Hippocampal formation (tissue), 2 donors: ENCODE measurements at places on chromosomes 5 and 9.

GRCh38 chr9:122337556-122337929 lies 33.3 kb upstream of the PTGS1 start:
- no peak for DNase-seq

- DNase-seq: no peak
Measured at GRCh38 chr9:38765101-38765500, 45.2 kb upstream of the FAM240B start.

DNA sequence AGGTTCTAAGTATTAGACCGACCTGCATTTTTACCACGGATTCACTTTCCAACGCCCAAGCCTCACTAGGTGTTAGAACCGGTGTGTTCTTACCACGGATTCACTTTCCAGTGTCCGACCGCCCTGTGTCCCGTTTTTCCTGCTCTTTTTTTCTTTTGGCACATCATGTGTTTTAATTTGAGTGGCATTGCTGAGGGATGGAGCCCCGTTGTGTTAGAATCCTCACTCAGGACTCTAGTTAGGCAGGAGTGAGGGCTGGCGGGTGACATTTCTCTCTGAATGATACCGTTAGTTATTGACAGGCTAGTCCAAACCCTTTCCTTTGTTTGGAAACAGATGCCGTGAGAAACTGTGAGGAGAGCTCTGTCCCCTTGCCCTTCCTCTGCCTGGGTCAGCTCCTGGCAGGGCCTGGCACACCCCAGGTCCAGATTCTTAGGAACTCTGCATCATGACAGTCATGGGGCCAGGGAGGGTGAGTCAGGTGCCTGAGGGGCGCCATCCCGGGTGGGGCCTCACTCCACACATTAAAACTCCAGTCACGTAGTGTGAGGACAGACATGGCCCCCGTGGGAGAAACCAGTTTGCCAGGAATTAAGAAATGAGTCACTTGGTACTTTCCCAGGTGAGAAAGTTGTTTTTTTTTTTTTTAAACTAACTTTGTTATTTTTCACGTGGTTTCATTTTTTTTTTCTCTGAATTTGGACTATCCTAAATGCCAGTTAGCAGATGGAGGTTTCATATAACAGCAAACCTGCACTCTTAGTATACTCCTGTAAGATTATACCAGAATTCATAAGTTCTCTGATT lies 15.8 kb downstream of the EXOC3 start:
- no peak for DNase-seq

DNA sequence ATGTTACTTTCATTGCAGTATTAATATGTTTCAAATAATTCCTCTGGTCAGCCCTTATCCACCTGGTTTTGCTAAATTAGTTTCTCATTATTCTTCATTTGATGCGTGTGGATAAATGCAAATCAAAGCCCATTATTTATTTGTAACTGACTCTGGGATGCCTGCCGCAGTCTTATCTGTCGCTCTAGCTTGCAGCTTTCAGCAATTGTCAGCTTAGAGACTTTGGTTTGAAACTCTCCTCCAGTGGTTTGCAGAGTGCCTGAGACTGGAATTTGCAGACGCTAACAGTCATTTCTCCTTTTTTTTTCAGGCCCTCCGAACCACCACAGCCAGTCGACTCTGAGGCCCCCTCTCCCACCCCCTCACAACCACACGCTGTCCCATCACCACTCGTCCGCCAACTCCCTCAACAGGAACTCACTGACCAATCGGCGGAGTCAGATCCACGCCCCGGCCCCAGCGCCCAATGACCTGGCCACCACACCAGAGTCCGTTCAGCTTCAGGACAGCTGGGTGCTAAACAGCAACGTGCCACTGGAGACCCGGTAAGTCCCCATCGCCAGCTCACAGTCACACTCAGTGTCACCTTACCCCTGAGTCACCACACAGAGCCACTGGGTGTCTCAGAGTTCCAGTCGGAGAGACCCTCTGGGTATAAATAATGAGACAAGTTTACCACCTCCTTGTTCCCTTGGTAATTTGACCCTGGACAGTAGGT lies 339.0 kb upstream of the WWC1 start:
- DNase-seq: no peak

- DNase-seq: no peak
Measured at GRCh38 chr9:31030741-31031202, 1353.7 kb upstream of the ACO1 start.

- no peak for DNase-seq
Measured at GRCh38 chr5:164627021-164627420, 1121.6 kb downstream of the MAT2B start.

- no peak for DNase-seq
Measured at GRCh38 chr5:34686762-34687268, 30.7 kb downstream of the RAI14 start.

DNA sequence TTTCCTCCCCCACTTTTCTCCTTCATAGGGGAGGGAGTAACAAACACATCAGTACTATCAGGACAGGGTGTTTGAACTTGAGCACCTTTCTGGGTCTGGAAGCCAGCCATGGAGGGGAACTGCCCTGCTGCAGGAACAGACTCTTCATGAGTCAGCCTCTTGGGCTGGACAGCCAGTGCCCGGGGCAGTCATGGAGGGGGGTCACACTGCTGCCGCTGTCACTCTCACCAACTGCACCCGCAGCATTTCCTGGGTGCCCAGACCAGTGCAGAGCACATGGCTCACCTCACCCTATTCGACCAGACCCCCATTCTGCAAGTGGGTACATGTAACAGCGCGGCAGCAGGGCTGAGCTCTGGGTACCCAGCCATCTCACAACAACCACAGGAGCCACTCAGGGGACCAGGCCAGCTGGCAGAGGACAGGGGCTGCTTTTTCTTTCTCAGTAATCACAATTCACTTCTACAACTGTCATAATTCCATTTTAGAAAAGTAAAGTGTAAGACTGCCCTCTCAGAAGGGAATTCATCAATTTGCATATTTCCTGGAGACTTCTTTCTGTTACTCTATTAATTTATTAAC lies 118.4 kb downstream of the CTNND2 start:
- no peak for DNase-seq
